ENCODE measurements at places on chromosomes 6 and 20. TPM values are rescaled to one million over a fixed set of nuclear protein-coding genes. Genes with fewer than 3 reads are reported as not detected.

- DNase-seq, result peak; percentile 81
Measured at GRCh38 chr6:37525460-37526357, 26.0 kb upstream of the CCDC167 start.

GRCh38 chr20:51313358-51313827 lies 229.1 kb downstream of the NFATC2 start:
- DNase-seq, result no peak

DNA sequence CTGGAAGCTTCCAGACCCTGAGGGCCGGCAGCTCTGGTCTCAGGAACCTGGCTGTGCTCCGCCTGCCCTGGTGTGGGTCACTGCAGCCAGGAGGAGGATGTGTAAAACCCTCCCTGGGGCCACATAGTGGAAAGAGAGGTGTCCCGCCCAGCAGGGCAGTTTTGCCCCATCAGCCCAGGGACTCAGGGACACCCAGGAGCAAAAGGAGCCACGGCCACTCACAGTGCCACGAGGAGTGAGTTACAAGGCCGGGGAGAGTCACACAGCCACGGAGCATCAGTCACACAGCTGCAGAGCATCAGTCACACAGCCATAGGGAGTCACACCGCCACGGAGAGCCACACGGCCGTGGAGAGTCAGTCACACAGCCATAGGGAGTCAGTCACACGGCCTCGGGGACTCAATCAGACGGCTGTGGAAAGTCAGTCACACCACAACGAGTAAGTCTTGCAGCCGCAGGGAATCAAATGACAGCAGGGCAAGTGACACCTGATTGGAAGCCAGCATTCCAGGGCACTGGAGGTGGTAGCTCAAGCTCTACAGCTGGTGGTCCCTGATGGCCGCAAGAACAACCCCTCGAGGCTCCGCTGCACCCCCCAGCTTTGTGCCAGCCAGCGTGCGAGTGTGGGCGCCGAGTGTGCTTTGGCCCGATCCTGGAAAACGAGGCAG lies 60.9 kb downstream of the DLL1 start:
- DNase-seq, result no peak

Gene FAM229B
- 32.2 TPM for total RNA-seq

Gene SMLR1
- not detected for total RNA-seq

Measured in neural progenitor cell (in vitro differentiated cells).